Stimulated activated CD8-positive, alpha-beta memory T cell treated with anti-CD3 and anti-CD28 coated beads, Interleukin-15, amount 100 ng/mL, for 4 hours (primary cell): ENCODE measurements at places on chromosomes 7 and 10.

GRCh38 chr10:101839002-101839401 lies 4.6 kb downstream of the KCNIP2 start:
- no peak for DNase-seq

GRCh38 chr7:121166916-121167315 lies 161.9 kb upstream of the WNT16 start:
- DNase-seq = no peak

DNA sequence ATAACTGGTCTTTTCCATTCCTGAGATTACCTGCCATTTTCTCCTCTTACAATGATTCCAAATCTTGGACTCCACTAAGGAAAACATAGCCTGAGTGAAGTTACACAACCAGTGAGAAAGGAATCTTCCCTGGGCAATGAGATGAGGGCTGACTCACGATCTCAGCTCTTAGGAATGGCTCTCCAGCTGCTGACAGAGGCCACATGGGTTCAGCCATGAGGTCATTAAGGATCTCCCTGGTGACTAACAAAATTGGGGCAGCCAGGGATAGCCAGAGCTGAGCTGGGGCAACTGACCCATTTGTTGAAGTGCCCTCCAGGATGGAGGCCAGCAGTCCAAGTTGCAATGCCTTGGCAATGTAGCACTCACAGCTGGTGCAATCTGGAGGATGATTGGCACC lies 78.7 kb upstream of the MKLN1 start:
- no peak for DNase-seq

DNA sequence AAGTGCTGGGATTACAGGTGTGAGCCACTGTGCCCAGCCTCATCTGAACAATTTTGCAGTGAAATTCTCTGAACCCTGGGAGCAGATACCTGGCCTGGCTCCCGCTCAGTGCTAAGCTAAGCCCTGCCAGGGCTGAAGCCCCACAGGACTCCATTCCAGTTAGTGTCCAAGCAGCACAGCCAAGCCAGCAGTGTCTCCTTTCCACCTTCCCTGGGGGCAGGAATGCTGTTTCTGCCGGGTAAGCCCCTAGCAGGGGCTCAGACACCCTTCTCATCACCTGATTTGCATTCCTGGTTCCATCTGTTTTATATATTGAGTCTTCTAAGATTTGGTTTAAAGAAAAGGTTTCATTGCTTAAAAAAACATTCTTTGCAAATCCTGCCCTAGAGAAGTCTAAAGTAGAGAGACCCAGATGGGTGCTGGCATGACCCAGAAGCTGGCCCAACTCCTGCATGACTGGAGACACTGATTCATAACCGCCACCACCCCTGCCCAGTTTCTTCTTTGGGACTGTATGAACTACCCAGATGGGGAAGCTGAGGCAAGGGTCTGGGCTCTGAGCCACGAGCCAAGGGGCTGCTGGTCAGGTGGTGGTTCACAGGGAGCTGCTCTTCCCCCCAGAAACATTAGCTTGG lies 14.0 kb downstream of the SLC13A4 start:
- no peak for DNase-seq

GRCh38 chr7:128359336-128359735 lies 2.2 kb downstream of the PRRT4 start:
- DNase-seq = no peak

GRCh38 chr7:44195889-44196288 lies 4.9 kb upstream of the YKT6 start:
- DNase-seq = no peak

GRCh38 chr7:73308074-73308664 lies 457 bp downstream of the NSUN5 start:
- DNase-seq = no peak

DNA sequence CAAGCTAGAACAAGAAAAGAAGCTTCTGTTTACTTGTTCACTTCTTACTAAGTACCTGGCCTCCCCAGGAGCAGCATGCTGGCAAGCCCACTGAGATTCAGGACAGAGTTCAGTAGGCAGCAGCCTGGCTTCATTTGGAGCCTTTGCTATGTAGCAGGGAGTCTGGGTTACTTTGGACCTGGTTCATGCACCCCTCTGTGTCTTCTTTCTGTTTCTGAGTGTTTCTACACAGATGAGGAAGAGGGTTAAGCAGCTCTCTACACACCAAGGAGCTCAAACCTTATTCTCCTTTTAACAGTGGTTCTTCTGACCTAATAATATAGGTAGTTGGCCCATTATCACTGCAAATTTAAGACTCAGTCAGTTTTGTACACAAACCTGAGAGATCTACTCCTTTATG lies 152.9 kb downstream of the ARID5B start:
- DNase-seq = no peak

GRCh38 chr7:151137791-151138152 lies 29.7 kb downstream of the GBX1 start:
- DNase-seq = no peak

DNA sequence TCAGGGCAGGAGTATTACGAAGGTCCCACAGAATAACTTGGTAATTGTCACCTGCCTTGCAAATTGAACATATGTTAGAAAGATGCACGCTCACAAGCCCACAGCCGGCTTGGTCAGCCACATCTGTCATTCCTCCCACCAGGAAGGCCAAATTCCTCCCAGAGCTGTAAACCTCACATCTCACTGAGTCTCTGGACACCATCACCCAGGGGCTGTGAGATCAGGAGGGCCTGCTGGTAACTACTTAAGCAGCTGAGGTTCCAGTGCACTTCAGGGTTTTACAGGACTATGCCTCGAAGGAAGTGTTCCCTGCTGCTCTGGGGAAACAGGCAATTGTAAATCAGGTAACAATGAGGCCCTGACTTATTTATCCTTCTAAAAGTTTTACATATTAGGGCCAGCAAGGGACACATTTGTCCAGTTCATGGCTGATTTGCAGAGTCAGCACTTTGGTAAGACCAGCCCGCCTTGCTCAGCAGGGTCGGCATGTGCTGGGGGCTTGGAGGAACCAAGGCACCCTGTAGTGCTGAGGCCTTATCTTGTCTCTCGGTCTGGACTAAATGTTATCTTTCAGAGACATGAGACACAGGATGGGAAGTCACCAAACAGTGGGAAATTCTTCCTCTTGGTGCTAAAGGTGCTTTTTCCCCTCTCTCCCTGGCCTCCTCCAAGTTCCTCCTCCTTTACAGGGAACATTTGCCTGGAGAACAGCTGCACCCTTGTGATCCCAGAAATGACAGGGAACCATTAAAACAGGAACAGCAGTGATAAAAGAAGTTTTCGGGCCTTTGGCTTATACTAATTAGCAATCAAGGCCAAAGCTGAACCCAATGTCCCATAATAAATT lies 34.3 kb downstream of the PYROXD2 start:
- DNase-seq = no peak

- DNase-seq = no peak
Measured at GRCh38 chr7:35253710-35254495, at the start of gene TBX20. TBX20 (minus strand) TSS chr7:35254100; CDS start chr7:35253620, 480 bp downstream.

GRCh38 chr10:133166504-133166827 lies 6.4 kb downstream of the KNDC1 start:
- no peak for DNase-seq

GRCh38 chr10:108812296-108812695 lies 1111.0 kb downstream of the XPNPEP1 start:
- no peak for DNase-seq

DNA sequence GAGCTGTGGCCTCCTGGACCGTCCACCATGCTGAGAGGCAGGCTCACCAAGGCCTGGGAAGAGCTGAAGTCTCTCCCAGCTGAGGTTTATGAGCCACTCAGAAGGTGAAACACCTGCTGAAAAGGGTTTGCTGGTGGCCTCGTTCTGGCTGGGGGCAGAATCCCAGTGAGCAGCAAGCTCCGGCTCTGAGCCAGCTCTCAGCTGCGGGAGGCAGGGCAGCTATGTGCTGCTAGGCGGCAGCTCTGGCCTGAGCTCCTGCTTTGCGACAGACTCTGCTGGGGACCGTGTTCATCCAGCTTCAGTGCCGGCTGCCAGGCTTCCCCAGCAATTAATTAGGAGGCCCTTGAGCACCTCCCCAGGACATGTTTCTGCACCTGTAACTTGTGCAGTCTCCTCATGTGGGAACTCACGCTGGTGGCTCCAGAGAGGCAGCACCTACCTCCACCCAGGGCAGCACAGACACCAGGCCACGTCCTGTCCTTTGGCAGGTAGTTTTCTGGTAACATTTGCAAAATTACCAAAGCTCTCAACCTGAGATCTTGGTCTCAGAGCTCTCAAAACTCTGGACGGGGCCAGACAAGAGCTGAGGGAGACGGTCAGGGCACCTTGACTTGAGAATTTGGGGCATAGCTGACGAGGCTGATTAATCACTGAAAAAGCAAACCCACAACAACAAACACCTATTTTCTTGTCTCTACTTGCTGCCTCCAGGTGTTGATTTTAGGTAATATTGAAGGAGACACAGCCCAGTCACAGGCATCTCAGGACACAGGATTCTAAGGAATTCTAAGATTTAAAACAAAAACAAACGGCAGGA lies 185.0 kb downstream of the TCERG1L start:
- DNase-seq = no peak

- DNase-seq = no peak
Measured at GRCh38 chr10:104807581-104808310, 166.7 kb downstream of the SORCS3 start.

- DNase-seq = no peak
Measured at GRCh38 chr10:44888886-44889285, 22.3 kb upstream of the TMEM72 start.

DNA sequence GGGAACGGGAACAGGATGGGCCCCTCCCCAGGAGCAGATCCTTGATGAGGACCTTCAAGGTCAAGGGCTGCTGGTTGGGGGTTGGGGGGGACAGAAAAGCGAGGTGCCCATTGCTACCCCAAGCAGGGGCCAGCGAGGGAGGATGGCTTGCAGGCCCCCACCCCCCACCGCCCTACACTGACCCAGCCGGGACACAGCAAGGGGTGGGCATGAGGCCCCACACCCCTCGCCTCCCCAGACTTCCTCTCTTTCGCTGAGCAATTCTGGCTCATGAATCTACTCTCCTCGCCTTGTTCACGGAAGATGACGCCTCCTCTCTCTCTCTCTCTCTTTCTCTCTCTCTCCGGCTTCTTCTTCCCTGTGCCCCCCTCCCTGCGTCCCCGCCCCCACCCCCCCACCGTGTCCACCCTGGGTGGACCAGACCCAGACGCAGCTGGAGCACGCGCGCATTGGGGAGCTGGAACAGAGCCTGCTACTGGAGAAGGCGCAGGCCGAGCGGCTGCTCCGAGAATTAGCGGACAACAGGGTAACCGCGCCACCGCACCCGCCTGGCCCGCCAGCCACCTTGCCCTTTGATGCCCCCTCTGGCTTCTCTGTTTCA lies 81.1 kb upstream of the GTF2IRD1 start:
- DNase-seq = no peak

DNA sequence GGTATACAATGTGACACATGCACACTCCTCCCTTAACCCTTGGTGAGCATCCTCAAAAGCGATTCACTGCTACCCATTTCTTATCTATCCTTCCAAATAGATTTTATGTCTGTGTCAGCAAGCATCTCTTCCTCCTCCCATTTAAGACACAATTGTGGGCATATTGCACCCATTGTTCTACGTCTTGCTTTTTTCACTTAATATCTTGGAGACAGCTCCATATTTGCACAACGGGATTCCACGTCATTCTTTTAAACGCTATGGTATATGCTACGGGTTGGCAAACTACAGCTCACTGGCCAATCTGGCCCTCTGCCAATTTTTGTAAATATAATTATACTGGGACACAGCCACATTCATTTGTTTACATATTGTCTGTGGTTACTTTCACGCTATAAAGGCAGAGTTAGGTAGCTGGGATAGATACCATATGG lies 88.6 kb downstream of the RNF216 start:
- DNase-seq = no peak

DNA sequence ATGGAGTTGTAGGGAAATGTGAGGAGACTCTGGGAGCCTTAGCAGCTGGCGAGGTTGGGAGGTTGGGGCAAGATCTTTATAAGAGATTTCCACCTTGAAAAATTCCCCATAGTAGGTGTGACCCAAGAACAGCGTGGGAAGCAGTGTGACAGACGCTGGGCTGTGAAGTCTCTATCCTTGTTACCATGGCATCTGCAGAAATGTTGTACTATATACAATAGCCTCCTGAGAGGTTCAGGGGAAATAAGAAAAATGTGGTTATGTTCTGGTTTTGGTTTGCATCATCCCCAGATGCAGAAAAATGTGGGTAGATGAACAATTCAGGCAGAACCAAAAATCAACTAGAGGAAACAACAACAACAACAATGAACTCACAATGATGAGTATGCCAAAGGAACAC lies 498.6 kb downstream of the SH2D4B start:
- no peak for DNase-seq

DNA sequence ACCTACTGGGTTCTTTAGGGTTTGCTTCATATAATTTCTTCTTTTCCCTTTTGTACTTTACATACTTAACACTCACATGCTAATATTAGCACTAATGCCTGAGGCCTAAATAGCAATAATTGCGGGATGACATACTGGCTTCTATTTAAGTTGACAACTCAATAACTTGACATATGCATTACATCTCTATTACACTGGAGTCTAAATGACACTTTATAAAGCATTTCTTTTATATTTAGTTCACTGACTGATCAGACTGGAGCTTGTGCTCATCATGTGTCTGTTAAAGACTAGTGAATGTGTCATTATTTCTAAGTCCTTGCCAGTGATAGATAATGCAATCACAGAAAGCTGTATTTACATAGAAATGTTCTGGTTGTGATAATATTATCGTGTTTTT lies 472.1 kb upstream of the SEMA3A start:
- DNase-seq = no peak

- DNase-seq = peak; percentile 17
Measured at GRCh38 chr10:79444199-79445119, 965 bp downstream of the ZCCHC24 start.

DNA sequence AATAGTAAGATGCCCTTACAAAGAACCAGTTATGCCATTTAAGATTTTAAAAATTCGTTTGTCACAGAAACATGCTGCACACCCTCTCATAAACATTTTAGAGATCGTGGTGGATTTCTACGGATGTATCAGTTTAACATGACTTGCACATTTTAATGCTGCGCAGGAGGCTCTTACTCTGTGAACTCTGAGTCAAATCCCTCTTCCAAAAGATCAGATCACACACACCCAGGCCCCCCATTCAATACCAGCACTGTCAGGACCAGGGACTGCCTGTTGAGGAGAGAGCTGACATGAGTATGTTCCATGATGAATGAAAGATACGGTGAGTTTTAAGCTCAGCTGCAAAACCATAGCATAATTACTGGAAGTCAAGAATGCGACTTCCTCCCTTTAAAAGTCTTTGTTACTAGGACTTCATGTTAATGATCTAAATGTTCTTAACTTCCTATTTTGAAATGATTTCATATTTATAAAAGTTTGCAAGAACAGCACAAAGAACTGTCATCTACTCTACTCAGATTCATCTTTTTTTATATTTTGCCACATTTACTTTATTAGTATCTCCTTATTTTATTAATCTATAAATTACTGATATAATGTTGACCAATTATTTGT lies 500.2 kb downstream of the GLRX3 start:
- no peak for DNase-seq
